CMK (cell line): ENCODE measurements at places on chromosomes 2 and 18.

GRCh38 chr2:55703350-55703749, 9.7 kb upstream of the PNPT1 start:
- no peak for DNase-seq

- no peak for DNase-seq
These were observed 78.3 kb upstream of the HS6ST1 start for GRCh38 chr2:128396946-128397345.

DNA sequence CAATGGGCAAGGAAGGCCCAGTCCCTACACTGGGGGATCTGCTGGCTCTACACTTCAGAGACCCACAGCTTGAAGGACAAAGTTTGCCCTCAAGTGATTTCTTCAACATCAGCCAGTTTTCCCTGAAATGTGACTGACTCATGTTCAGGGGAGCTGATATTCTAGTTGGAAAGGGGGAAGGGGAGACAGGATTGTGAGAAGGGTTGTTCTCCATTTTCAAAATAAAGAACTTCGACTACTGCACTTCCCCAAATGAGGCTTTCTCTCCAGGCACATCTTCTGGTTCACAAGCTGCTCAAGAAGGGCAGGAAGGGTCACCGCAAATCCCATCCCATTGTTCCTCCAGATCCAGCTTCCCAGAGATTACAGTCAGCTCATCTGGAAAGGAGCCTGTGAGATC, 117.6 kb downstream of the BCL2L11 start:
- DNase-seq, result no peak

DNA sequence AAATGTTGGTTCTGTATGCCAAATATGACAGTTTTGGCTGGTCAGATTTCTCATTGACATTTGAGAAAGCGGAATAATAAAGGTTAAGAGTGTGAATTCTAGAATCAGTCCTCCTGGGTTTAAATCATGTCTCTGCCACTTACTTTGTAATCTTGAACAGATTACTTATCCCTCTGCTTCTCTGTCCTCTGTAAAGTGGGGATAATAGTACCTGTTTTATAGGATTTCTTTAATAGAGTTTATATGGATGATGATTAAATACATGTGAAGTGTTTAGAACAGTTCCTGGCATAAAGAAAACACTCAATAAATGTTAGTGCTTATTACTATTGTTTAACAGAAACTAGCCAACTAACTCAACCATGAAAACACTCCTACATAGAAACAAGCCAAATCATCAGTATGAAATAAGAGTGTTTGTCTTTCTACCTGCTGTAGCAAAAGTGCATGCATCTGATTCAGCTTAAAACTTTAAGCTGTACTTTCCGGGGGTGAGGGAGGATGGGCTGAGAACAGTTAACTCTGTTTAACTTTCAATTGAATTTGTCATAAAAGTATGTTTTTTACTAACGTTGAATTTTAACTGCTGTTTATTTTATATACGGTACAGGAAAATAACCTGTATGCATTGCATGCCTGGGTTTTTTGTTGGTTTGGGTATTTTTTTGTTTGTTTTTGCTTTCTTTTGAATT, 6.8 kb downstream of the HTR2B start:
- no peak for DNase-seq

DNA sequence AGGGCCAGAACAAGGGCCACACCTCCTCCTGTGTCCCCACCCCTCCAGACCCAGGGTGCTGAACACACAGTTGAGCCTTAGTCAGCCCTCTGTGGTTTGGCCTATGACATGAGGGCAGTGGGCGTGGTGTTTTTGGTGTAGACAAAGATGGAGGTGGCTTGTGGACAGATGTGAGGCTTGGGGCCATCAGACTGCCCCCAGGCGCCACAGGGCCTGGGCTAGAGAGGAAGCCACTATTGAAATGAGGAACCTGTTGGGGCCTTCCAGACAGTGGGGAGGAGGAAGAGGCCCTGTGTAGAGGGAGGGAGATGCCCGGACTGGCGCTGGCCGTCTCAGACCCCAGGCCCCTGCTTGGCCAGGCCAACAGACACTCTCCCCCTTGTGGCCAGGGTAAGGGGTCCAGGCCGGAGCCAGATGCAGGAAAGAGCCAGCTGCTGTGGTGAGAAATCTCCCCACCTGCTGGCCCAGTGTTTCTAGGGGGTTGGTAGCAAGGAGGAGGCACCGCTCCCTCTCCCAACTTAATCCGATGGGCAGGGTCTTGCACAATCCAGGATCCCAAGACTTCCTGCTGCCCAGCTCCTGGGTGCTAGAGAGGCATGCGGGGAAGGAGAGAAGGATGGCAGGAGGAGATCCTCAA, 53.8 kb downstream of the SMAD7 start:
- DNase-seq, result peak; percentile 85

- no peak for DNase-seq
These were observed 680 bp downstream of the ATP5F1A start for GRCh38 chr18:46097431-46097800.

DNA sequence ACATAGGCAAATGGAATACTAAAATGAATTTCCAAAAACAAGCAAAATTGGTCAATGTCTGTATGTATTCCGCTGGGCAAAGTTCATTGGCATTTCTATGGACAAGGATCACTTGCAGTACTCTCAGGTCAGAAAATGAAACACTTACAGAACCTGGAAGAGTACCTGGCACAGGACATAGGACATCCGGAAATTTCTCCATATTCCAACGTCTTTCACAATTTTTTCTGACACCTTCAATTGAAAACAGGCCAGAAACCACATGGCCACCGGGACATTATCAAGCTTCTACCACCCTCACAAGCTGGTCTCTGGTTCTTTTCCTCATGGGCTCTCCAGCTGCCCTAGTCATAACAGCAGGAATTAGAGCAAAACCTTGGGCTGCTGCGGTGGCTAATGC, 96.9 kb upstream of the MSH6 start:
- DNase-seq, result no peak

- DNase-seq, result no peak
These were observed 21.5 kb upstream of the TMEM87B start for GRCh38 chr2:112033600-112033999.

DNA sequence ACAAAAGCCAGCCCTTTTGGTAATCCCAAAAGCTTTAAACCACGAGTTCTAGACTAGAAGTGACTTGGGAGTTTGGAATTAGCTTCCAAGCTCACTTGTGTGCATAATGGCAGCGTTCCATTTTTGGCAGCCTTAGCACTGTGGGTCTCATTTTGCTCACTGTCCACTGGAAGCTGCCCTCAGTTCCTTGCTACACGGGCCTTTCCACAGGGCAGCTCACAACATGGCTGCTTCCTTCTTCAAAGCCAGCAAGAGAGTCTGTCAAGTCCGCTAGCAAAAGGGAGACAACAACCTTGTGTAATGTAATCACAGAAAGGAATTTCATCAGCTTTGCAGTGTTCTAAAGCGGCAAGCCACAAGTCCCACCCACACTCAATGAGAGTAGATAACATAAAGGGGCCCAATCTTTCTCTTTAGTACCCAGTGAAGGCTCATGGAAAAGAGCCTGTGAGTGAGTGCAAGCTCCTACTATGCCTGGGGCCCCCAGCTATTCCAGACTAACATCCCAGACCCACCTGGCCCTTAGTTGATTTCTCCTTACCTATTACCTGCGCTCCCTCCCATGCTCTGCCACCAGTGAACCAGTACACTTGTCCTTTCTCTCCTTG, 239.7 kb upstream of the FBXO11 start:
- peak; percentile 92 for DNase-seq

DNA sequence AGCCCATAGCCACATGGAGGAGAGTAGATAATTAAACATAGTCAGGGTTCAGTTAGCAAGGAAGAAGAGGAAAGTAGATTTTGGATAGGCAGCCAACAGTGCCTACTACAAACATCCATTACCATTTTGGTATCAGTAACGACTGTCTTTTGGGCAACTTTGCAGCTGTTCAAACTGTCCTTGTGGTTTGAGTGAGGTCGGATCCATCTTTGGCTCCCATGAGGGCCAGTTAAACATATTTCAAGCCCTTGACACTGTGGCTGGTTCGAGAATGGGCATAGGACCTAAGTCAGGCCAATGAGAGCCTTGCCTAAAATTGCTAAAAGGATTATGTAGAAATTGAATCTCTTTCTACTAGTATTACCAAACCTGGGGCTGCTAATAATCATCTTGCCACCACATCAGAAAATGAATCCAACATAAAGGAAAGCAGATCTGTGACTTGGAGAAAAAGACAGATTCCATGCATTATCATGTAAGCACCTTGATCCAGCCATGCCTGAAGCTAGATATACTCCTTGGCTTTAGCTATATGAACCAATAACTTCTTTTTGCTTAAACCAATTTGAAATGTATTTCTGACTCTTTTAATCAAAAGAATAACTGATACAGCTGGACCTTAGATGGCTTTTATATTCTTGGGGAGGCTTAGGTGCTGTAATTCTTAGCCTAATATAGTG, 75.0 kb upstream of the STAM2 start:
- DNase-seq, result no peak

- no peak for DNase-seq
These were observed 420.2 kb upstream of the MEX3C start for GRCh38 chr18:51617572-51618260.

DNA sequence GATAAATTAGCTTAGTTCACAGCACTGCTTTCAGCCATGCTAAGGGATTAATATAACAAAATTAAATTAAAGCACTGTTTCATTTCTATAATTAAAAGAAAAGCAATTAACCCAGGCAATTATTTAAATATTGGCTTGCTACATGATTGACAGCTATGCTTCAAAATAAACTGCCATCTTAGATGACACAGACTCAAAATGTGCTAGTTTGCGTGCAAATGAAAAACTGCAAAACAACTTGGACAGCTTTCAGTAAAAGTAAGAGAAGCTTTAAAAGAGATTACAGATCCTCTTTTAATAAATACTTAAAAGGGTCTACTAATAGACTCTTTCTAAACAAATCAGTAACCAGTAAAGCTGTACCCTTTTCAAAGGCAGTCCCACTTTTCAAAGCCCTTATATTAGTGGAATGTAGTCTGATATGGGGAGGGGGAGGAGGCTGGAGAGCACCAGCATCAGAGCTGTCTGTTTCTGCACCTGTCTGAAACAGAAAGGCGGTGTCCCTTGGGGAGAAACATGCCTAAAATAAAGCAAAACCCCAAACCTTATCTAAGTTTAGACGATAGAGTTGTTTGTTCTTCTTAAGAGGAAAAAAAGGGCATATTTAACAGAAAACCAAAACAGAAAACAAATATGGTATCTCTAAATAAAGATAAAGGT, 20.8 kb downstream of the EIF2AK3 start:
- no peak for DNase-seq

- no peak for DNase-seq
These were observed 210.7 kb downstream of the RND3 start for GRCh38 chr2:150276737-150277136.

DNA sequence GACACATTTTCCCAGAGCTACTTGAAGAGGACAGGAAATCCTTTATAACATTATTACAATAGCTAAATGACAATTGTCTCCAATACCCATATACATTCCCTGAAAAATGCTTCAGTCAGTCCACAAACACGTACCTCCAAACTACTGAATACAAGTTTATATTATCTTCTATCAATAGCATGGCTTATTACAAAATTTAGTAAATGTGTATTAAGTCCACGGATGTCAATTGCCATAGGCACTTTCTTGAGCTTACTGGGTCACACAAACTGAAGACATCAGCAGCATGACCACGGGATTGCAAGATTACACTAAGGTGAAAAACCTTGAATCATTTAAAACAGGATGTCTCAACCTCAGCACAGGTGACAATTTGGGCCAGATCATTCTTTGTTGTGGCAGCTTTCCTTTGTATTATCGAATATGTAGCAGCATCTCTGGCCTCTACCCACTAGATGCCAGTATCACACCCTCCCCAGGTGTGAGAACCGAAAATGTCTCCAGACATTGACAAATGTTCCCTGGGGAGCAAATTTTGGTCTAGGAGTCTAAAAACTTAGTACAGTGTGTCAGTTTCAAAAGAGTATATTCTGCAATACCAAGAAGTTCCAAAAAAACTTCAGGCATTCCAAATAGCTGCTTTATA, 1.4 kb downstream of the MBD2 start:
- DNase-seq, result no peak

- DNase-seq, result no peak
These were observed 29.9 kb downstream of the SCN7A start for GRCh38 chr2:166464187-166464586.

DNA sequence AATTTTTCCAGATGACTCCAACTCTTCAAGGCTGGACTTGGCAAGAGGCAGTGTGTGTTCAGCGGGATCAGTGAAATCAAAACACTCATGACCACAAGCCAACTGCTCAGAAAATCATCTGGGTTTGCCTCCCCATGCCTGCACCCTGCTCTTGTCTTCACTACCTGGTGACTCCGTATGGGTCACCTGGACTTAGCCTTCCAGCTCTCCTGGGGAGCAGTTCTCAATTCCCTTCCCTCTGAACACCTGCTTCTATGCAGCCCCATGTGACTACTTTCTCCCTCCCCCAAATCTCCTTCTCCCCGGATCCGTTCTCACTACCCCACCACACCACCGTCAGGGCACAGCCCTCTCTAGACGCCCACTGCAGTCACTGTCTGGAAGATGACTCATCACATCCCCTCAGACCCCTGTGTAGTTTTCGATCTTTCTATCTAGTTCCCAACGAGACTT, 130.2 kb upstream of the ID2 start:
- no peak for DNase-seq

GRCh38 chr2:163465440-163465839, 270.4 kb downstream of the FIGN start:
- DNase-seq, result no peak

DNA sequence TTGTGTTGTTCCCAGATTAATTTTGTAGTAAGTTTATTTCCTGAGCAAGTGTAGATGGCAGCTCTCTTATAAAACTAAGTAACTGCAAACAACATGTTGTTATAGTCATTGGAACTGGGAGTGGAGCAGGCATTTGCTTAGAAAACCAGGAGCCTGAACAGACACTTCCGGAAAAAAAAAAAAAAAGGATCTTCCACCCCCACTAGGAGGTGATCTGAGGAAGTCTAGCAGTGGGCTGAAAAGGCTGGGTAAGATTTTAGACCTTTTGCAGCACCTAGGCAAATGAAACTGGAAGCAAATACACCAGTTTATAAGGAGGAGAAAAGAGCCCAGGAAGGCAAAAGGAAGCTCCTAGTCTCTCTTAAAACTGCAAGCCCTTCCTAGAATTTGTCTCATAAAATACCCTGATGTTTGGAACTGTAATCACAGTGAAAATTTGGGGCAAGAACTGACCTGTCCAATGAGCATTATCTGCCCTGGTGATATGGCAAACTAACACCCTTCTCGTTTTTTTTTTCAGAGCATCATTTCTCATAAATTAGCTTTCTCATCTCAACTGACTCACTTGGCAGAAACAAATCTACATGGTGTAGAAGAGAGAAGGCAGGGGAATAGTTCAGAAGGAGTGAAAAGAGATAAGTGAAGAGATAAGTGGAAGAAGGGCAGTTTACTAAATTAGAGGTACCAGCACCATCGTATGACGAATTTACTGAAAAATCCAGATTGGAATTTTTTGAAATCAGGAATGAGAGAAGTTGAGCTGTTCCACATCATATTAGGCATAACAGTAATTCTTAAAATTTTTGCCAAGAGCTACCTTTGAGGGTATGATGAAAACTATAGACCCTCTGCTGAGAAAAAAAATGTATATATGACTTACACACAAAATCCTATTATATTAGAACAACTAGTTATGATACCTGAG, 4.2 kb upstream of the CCNYL1 start:
- DNase-seq, result no peak
